ENCODE measurements at places on chromosomes 2 and 18.
A peak's percentile ranks its signal among the peaks of the same experiment; 100 is the strongest.

DNA sequence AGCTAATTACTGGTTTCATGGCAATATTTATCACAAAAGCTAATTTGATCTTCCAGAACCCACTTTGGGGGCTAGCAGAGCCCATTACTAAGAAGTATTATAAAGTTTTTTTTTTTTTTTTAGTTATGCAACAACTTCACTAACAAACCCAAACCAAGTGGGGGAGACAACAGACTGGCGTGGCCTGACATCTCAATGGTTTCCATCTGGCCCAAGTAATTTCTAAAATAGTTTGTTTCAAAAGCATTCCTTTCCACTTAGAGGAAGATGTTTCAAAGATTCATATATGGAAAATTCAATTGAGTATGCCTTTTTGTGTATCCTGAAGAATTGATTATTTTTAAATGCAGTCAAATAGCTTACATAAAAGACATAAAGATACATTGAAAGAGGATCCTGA is 367.1 kb downstream of the HRH4 start:
- DNase-seq = no peak

DNA sequence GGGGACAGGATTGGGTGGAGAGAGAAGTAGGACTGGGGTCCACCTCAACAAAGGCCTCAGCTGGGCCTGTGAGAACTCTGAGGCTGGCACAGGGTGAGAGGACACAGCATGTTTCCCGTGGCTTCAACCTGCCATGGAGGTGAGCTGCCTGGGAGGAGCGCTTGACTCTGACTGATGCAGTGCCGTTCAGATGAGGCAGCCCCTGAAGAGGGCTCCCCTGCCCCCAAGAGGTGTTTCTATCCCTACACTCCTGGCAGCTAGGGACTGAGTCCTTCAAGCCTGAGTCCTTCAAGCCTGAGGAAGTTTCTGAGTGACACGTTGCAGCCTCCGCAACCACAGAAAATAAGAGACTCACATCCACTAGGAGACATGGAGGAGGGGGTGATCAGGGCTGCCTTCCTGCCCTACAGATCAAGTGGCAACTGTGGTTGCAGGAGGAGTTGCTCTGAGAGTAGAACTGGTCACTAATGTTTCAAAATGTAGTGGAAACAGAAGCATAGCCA is 49.6 kb upstream of the TMEM177 start:
- DNase-seq = no peak

DNA sequence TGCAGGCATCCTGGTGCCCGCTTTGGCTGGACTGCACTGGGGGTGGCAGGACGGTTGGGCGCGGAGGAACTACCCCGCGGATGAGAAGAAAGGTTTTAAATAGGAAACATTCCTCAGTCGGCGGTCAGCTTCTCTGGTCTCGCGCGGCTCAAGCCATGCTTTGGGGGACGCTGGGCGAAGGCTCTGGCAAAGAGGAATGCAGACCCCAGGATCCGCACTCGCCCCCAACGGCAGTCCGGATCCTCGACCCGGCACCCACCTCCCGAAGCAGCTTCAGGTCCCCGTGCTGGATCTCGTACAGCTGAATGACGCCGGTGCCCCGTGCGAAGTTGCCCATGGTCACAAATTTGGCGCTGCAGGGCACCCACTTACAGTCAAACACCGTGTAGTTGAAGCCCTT is 686 bp upstream of the PNO1 start:
- DNase-seq = no peak

- no peak for DNase-seq
These were observed 239.6 kb downstream of the BABAM2 start for GRCh38 chr2:28129955-28130695.

- DNase-seq = no peak
These were observed 39.6 kb downstream of the TTC39C start for GRCh38 chr18:24054130-24054529.

DNA sequence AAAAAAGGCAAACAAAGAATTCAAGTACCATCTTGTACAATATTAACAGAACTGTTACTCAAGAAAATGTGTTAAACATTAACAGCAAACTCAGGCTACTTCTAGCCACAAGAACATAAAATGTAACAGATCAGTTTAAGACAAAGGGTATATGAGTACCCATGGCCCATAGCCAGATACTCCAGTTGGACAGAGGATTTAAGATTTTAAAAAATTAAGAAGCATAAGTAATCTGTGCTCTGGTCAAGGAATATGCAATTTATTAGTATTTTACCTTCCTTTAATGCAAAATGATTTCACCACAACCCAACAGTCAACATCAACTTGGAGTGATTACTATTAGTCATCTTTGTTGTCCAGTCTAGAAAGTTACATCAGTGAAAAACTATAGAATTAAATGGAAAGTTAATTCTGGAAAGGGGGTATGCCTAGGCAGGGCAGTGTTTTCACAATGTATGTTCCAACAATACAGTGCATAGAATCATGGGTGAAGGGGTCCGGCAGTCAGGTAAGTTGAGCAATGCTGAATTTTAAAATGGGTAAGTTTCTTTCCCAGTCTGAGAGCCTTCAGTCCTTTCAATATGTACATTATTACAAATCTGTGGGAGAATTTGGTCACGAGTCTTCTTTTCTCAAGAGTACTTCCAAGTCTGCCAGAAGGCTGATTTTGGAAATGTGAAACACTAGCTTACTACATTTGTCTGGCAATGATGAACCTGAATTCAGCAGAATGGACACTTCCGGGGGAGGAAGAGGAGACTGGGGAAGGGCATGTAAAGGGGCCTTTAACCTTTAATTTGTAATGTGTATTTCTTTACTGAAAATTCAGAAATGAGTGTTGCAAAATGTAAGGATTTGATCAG is 34.5 kb downstream of the SFT2D3 start:
- DNase-seq = no peak

DNA sequence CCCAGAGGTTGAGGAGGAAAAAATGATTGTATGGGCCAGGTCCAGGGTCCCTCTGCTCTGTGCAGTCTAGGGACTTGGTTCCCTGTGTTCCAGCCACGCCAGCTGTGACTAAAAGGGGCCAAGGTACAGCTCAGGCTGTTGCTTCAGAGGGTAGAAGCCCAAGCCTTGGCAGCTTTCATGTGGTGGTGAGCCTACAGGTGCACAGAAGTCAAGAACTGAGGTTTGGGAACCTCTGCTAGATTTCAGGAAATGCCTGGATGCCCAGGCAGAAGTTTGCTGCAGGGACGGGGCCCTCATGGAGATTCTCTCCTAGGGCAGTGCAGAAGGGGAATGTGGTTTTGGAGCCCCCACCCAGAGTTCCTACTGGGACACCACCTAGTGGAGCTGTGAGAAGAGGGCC is 10.6 kb upstream of the MBP start:
- DNase-seq = no peak

DNA sequence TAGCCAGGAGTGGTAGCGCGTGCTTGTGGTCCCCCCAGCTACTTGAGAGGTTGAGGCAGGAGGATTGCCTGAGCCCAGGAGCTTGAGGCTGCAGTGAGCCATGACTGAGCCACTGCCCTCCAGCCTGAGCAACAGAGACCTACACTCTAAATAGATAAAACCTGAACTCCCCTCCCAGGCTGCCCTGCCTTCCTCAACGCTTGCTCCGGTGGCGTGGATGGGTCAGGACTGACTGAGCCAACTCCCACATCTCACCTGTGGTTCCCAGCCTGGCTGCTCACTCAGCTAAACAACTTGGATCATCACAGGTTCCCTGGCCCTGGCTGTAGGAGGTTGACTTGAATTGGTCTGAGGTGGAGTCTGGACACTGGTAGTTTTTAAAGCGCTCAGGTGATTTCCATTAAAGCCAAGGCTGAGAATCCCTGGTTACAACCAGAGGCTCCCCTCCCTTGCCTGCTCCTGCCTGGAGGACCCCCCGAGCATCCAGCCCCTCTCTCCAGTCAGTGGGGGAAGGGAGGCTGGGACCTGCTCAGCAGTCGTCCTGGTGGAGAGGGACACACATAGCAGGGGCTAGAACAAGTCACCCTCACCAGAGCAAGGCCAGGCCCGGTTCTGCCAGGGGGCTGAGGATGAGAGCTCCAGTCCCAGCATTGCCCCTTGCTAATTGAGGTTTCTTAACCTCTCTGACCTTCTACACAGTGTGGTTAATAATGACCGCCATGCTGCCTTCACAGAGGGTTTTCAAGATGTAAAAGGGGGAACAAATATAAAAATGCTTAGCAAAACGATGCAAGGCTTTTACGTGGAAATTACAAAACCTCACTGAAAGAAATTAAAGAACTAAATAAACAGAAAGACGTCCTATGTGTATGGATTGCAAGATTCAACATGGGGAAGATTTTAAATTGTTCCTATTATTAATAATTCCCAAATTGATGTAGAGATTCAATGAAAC is 46.9 kb upstream of the TAF1B start:
- no peak for DNase-seq

DNA sequence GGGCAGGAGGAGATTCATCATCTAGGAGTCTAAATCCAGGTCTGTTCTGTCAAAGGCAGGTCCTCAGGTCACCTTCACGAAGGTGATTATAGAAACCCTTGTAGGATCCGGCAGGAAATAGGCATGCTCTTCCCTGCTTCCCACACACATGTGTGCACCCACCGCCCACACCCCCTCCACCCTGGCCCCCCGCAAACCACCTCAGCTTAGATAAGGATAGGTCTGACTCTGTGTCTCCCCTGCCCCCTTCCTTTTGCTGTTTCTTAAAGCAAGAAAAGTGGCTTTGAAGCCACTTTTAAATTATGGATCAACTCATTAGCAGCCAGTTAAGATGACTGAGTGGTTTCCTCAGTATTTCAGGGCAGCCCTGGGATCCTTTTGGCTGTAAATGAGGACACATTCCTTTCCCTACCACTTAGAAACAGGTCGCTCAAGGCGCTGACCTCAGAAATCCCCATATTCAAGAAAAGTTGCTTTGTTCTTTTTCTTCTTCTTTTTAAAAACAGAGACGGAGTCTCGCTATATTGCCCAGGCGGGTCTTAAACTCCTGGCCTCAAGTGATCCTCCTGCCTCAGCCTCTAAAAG is 14.5 kb upstream of the CIB4 start:
- no peak for DNase-seq

DNA sequence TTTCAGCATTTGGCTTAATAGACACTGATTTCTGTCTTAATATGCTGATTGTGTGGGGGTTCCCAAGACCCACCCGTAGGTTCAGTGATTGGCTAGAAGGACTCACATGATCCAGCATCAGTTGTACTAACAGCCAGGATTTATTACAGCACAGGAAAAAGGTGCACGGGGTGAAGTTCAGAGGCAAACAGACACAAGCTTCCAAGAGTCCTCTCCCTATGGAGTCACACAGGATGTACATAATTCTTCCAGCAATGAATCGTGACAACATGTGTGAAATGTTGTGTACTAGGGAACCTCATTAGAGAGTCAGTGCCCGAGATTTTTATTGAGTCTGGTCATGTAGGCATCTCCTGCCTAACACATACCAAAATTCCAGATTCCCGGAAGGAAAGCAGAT is 52.8 kb downstream of the GALNT1 start:
- no peak for DNase-seq

- no peak for DNase-seq
These were observed 21.2 kb downstream of the ADRA2B start for GRCh38 chr2:96095116-96095636.

DNA sequence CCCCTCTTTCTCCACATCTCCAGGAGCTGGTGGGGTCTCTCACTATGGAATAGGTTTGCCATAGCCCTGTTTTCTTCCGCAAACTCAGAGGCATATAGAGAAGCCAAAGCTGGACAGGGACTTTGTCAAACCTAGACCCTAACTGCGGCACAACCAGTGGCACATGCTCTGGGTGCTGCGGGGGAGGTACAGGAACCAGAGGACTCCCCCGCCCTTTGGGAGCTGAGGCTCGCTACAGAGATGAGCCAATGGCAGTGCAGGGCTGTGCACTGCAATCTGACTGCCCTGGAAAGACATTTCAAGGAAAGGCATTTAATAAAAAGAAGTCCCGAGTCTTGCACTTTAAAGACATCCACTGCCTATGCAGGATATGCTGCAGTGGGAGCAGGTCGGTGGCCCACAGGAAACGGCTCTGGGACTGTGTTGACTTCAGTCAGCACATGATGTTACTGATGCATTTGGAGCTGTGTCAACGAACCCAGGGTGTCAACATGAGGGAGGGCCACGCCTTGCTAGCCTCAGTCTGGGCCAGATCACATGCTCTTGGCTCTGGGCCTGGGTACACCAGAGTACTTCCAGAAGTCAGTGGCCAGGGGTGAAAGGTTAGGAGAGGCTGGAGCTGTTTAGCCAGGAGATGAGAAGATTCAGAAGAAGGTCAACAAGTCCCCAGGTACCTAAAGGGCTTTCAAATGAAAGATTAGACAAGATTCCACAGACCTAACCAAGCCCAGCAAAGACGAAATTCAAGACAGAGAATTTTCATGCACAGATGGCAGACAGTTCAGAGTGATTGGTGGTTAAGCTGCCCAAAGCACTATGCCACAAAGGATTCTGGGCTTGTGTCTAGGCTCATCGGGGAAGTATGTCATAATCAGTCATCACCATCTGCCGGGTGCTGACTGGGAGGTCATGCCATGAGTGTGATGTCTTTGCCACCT is 8.2 kb downstream of the SLC35F6 start:
- DNase-seq = peak; percentile 13

All from AML-193 (cell line).